Stimulated activated naive CD4-positive, alpha-beta T cell (primary cell): ENCODE measurements at places on chromosomes 1 and 21.

GRCh38 chr1:67677408-67677807 lies 7.6 kb upstream of the GADD45A start:
- no peak for DNase-seq

DNA sequence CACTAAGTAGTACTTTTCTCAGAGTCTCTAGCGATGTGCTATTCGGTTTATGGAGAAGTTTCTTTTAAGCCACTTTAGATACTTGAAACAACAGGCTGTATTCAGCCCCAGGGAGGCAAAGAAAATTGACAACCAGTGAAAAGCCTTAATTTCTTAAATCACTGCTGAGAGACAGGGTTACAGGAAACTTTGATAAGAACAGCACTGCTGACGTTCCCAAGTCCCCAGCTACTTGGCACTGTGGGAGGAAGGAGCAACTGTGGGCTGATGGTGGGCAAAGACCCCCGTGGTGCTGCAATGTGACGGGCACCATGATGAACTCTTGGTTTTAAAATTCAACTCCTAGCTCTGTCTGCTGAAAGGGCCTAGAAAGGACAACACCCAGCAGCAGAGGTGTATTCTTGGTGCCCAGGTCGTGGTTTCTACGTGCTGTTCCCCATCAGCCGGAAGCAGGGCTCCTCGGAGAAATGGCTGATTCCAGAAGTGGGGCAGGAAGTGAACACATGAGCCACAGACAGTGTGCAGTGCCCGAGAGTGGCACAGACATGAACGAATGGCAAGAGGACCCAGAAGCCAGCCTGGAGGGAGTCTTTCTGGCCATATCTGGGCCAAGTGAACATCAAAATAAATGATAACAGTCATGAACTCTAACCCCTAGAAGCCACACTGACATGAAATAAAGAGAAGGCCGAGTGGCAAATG lies 5.3 kb downstream of the PTTG1IP start:
- peak; percentile 45 for DNase-seq

DNA sequence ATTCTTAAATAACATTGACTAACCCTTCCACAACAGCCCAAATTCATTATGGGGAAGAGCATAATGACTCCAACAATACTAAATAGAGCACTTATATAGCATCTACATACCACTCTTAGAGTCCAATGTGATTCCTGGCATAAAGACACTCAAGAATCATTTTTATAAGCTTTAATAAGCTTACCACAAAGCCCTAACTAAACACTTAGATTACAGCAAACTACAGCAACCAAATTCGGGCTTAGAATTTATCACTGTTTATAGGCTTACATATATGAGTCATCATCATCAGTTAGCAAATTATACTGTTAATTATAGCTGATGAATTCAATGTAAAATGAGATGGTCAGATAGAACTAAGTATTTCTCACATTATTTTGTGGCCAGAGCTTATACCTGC lies 7.3 kb downstream of the SCYL3 start:
- DNase-seq: no peak

DNA sequence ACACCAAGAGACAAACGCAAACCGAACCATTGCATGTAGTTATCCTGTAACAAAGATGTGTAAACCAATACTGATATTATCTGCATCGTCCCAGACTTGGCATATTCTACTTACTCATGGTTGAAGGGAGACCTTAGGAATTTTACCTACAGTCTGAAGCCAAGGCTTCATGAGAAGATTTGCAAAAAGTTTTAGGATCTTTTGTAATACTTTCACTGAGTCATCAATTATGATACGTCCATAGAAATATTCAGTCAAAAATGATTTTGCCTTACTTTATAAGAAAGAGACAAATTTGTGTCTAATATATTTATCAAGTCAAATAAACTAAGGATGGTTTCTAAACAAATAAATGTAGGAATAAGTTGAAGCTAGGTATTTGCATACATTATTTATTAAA lies 1176.1 kb upstream of the ADGRL2 start:
- no peak for DNase-seq

DNA sequence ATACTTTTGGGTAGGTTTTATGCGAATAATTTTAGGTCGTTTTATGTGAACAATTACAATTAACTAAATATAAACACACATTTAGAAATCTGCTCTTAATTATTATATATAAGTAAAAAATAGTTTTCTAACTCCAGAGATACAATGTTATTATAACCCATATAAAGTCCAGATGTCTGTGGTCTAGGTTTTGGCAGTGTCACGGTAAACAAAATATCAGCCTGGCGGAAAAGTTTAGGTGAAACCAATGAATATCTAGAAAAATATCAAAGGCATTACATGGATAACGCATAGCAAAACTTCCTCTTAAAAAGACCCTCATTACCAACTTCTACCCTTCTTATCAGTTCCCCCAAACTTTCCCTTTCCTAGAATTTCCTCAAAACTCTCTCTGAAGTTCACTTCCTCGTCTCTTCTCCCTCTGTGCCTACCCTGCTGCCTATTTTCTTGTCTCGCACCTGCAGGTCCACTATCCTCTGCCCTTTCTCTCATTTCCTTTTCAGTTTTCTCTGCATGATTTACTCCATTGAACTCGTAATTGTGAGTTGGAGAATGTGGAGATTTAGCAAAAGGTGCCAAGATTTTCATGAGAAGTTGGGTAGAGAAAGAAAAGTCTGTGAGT lies 21.8 kb downstream of the VTCN1 start:
- DNase-seq: no peak

GRCh38 chr1:151512801-151513625 lies 1.8 kb downstream of the CGN start:
- DNase-seq: no peak

GRCh38 chr1:15833842-15834405 lies 13.6 kb upstream of the SPEN start:
- DNase-seq: no peak

DNA sequence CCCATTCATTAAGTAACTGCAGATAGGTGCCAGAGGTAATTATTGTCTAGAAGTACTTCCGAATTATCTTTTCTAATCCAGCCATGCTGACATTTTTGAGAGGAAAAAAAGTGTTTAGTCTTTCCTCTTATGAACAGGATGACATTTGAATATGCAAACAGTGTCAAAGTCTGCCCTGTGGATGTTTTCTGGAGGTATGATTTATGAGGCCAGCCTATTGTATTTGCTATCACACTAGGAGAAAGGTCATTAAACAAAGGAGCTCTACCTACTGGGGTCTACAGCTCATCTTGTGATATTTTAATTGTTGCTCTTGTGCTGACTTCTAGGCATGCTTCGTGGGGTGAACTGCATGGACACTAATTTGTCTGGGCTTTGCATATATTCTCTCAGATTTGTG lies 559.7 kb upstream of the CAMK1G start:
- DNase-seq: no peak

DNA sequence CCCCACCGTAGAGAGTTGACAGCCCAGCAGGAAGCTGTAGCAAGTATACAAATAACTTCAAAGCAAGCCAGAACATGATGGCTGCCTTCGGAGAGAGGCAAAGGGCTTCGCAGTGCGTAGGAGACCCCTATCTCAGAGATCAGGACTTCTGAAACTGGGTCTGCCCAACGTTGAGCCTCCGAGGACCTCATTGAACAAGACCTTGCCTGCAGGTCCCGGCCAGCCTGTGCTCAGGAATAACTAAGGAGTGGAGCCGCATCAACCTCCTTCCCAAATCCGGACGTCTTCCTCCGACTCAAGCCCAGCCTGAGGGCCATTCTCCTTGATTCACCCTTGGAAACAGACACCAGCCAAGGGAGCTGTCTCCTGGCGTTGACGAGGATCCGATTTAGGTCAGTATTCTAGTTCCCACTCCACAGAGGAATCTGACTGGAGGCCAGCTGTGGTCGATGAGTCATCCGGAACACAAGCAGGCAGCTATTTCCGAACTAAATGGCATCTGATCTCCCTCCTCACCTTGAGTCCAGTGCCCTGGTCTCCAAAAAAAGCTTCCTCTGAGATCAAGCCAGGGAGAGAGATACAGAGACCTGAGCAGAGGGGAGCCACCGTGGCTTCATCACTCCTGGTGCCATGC lies 166.5 kb upstream of the COA6 start:
- DNase-seq: no peak

GRCh38 chr1:100735244-100735643 lies 15.7 kb downstream of the VCAM1 start:
- DNase-seq: no peak
